ENCODE measurements at places on chromosomes 13 and 19.

DNA sequence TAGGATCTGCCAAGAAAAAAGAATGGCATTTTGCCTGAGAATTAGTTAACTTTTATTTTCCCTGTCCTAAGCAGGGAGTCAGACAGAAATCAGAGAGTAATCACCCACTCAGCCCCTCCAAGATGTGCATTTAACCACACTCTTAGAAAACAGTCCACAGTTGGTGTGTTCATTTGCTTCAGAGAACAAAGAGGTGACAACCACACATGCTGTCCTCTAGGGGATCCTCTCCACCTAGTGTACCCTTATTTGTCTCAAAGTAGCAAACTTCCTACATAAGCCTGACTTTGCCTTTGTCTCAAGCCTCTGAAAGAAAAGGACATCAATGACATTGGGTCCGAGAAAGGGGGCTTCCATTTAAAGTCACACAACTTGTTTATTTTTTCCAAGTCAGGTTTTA lies 107.0 kb upstream of the RFC3 start:
- no peak for DNase-seq

DNA sequence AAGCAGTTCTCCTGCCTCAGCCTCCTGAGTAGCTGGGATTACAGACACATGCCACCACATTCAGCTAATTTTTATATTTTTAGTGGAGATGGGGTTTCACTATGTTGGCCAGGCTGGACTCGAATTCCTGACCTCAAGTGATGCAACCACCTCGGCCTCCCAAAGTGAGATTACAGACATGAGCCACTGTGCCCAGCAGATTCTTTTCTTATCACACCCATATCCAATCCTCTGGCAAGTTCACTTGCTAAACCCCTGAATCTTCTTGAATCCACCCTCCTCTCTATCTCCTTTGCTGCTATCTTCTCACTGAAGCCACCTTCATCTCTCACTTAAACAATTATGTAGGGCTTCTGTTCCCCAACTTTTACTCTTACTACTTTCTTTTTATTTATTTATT lies 17.5 kb downstream of the TMEM143 start:
- no peak for DNase-seq

- DNase-seq: no peak
Measured at GRCh38 chr19:5934774-5935472, 20.9 kb downstream of the CAPS start.

DNA sequence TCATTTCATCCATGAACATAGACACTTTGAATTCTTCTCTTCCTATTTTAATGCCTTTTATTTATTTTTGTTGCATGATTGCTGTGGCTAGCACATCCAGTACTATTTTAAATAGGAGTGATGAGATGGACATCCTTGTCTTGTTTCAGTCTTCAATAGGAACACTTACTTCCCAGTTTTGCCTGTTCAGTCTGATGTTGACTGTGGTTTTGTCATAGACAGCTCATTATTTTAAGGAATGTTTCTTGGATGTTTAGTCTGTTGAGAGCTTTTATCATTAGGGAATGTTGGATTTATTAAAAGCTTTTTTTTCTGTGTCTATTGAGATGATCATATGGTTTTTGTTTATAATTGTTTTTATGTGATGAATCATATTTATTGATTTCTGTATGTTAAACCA lies 586.6 kb downstream of the SLITRK1 start:
- no peak for DNase-seq

GRCh38 chr13:110197026-110197425 lies 109.9 kb downstream of the COL4A1 start:
- no peak for DNase-seq

GRCh38 chr13:47251771-47252170 lies 354.9 kb upstream of the HTR2A start:
- DNase-seq: no peak

GRCh38 chr13:97948041-97948440 lies 5.4 kb upstream of the IPO5 start:
- no peak for DNase-seq

GRCh38 chr19:2652504-2653099 lies 49.9 kb downstream of the GNG7 start:
- DNase-seq: no peak

DNA sequence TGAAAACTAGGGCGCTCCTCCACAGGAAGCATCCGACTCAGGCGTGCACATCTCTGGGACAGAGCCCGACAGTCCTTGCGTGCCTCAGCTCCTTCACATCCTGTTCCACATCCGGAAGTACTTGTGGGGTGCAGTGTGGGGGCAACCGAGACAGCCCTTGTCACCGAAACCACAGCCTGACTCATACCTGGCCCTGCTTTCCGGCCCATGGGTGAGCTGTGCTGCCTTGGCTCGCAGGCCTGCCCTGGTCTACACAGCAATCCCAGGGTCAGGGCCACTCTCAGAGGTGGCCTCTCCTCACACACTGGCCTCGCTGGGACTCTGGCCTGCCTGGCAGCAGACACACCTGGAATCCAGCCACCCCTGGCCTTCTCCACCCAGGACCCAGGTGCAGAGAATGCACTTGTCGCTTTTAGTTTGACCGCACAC lies 100.4 kb downstream of the STK24 start:
- DNase-seq: peak; percentile 72

DNA sequence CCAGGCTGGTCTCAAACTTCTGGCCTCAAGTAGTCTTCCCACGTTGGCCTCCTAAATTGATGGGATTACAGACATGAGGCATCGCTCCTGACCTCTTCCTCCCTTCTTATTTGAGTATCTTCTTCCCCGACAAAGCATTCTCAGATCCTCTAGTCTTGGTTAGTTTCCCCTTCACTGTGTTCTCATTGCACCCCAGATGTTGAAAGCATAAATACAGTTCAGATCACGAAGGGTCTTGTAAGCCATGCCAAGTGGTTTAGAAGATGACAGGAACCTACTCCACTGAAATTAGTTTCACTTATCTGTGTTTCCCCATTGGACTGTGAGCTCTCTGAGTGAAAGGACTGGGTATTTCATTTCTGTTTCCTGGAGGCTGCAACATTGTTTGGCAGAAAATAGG lies 100.7 kb downstream of the DGKH start:
- no peak for DNase-seq

- peak; percentile 3 for DNase-seq
Measured at GRCh38 chr13:109569958-109570711, 216.2 kb downstream of the IRS2 start.

GRCh38 chr19:21117041-21117907 lies 24.6 kb upstream of the ZNF431 start:
- no peak for DNase-seq

GRCh38 chr19:22526661-22527272 lies 104.6 kb upstream of the ZNF98 start:
- no peak for DNase-seq

- no peak for DNase-seq
Measured at GRCh38 chr13:33033986-33034385, 17.8 kb downstream of the KL start.

- no peak for DNase-seq
Measured at GRCh38 chr13:50668691-50669271, 174.7 kb downstream of the DLEU7 start.

DNA sequence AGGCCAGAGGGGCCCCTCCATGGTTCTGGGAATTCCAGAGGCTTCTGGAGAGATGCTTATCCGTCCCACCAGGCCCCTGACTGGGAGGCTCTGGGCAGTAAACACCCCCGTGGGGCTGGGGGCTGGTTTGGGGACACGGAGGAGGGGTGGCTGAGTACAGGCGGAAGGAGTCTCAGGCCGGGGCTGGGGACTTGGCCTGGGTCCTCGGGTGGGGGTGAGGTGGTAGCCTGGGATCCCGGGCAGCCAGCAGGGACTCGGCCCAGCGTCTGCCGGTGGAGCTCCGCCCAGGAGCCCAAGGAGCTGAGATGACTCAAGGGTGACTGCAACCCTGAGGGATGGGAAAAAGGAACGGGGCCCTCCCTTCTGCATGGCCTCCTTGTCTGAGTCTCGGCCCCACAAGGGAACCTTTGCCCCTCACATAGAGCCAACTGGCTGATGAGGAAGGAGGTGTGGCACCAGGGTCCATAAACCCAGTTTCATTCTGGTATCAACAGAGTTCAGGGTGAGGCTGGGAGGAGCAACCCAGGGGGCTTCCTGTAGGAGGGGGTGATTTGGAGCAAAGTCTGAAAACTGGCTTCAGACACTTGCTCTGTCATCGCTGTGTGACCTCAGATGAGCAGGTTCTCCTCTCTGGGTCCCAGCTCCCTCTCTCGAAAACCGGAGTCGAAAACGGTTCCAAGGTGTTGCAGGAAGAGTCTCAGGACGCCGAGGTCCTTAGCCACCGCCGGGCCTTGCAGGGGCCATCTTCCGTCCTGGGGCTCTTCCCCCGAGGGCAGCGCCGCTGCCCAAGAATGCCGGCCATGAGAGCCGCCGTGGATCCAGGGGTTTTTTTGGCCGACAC lies 809 bp downstream of the MISP start:
- no peak for DNase-seq

DNA sequence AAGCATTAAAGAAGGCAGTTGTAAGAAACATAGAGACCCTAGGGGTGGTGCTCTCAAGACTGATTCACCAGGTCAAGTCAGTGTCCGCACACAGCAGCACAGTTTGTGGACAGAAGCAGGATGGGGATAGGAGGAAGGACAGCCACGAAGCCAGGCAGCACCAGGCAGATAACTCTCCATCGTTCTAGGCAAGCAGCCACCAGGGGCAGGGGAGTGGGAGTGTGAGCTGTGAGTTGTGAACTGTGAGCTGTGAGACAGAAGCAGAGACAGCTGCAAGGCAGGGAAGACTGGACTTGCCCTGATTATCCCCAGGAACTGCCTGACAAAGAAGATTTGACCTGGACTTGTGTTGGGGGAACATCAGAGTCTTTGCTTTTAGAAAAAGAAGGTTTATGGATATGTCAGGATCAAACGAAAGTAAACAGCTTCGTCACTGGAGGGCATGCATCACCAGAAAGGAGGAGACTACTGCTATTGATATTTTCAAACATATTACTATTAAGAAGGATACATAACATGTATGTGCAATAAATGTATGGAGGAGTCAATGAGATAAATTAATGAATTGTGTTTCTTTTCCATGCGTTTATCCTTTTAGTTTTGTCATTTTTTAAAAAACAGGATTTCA lies 286.1 kb downstream of the IRS2 start:
- no peak for DNase-seq

GRCh38 chr13:29081036-29081435 lies 260.9 kb downstream of the MTUS2 start:
- no peak for DNase-seq

DNA sequence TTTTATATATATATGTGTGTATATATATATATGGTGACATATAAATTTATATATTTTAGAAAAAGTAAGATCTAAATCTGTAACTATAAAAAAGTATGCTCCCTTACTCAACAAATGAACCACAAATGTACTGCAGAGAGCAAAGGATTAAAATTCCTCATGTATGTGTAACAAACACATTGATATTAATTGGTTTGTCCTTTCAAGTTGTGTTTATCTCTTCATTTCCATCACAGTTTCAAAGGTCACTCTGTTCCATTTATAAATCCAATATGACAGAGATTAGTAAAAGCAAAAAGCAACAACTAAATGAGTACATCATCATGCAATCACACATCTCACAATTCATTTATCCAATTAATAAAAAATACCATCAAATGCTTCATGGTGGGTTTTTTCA lies 247.9 kb downstream of the DACH1 start:
- no peak for DNase-seq

- DNase-seq: no peak
Measured at GRCh38 chr13:95957331-95957730, 95.9 kb downstream of the UGGT2 start.

- DNase-seq: no peak
Measured at GRCh38 chr19:1725100-1726064, 27.9 kb upstream of the ONECUT3 start.

- DNase-seq: no peak
Measured at GRCh38 chr19:33374236-33374714, 766 bp downstream of the CEBPG start.

GRCh38 chr19:40150170-40150569 lies 41.1 kb upstream of the MAP3K10 start:
- DNase-seq: no peak

DNA sequence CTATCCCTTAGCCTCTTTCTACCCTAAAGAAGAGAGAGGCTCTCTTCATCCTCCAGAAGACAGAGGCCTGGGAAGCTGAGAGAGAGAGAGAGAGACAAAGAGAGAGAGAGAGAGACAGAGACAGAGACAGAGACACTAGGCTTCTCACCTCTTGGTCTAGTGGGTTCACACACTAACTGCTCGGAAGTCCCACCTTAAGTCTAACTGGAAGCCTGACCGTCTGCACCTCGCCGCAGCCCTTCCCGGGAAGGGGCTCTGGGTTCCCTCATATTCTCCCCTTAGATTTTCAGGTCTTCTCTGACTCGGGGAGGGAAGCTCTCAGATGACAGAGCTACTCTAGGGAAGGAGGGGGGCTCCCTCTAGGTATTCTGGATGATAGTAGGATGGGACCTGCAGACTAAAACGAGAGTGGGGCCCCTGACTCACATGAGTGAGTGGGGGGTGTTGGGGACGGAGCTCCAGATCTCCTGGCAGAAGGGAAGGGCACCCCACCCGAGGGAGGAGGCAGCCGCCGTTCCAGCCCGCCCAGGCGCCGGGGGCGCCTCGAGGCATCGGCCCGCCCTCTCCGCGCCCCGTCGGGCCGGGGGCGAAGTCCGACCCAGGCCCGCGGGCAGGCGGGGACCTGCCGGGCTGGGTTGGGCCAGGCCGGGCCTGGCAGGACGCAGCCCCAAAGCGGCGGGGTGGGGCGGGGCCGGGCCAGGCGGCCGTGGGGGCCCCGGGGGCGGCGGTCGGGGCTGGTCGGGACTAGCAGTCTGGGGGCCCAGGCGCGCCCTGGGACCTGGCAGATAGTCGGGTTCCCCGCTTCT lies 2.0 kb upstream of the JUNB start:
- no peak for DNase-seq

- no peak for DNase-seq
Measured at GRCh38 chr19:5681391-5682106, 722 bp downstream of the HSD11B1L start.

DNA sequence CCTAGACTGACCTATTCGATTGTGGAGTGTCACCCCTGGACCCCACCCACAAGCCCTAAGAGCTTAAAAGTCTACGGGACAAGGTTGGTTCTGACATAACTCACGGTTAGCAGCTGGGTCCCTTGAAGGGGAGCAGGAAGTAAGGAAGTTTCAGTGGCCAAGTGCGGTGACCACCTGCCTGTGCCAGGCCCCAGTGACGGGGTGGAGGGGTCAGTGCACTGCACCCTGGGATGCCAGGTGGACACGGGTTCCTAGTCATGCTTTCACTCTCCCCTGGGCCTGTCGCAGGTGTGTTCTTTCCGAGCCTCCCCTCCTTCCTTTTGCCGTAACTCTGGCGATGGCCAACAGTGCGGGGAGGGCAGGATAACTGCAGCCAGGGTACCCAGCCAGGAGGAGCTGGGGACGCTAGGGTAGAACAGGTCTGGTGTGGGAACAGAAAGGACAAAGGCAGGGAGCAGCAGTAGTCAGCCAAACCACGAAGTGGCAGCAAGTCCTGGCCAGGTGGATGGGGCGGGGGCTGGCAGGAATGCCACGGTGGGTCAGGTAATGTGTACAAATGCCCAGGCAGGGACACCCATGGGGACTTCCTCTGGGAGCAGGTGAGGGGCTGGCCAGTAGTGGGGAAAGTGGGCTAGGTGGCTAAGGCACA lies 58.3 kb downstream of the RGCC start:
- no peak for DNase-seq
